ENCODE measurements at places on chromosomes 6 and 20.

DNA sequence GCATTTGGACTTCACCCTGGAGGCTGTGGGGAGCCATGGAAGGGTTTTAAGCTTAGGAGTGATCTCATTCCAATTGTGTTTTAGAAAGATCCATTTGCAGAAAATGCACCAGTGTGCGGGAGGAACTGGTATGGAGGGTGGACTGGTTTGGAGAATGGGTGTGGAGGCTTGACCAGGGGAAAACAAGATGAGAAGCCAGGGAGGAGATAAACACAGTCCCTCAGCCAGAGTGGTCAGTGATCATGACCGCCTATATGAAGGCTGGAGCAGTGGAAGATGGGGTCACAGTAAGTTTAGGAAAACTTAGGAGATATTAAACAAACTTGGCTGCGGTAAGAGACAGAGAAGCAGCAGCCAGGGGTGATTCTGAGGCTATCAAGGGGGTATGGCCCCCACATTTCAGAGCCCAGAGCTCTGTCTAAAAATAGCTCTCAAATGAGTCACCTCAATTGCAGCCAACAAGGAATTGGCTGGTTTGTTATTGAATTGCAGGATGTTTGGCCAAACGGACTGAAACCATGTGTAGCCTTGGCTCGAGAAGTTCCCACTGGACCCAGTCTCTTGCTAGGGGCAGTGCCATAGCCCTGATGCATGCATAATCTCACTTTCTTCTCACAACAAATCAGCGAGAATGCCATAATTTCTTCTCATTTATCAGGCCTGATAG, 159.9 kb upstream of the TOP1 start:
- no peak for DNase-seq

- no peak for DNase-seq
These were observed 304 bp downstream of the PBX2 start for GRCh38 chr6:32189742-32190053.

GRCh38 chr6:111399626-111400025, 83.4 kb downstream of the REV3L start:
- no peak for DNase-seq

DNA sequence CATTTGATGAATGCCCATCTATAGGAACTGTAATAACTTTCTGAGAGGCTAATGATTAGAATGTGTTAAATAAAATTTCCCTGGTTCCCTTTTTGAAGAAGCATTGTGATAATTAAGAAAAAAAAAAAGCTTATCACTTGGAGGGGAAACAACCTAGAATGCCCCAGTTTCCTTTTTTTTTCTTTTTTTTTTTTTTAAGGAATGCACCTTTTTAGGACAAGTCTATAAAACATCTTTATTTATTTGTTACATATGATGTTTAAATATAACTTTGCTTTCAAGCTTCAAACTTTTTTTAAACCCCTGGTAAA, 7.3 kb upstream of the MRPS10 start:
- no peak for DNase-seq

GRCh38 chr20:57316795-57317201, 12.8 kb upstream of the SPO11 start:
- DNase-seq: no peak

DNA sequence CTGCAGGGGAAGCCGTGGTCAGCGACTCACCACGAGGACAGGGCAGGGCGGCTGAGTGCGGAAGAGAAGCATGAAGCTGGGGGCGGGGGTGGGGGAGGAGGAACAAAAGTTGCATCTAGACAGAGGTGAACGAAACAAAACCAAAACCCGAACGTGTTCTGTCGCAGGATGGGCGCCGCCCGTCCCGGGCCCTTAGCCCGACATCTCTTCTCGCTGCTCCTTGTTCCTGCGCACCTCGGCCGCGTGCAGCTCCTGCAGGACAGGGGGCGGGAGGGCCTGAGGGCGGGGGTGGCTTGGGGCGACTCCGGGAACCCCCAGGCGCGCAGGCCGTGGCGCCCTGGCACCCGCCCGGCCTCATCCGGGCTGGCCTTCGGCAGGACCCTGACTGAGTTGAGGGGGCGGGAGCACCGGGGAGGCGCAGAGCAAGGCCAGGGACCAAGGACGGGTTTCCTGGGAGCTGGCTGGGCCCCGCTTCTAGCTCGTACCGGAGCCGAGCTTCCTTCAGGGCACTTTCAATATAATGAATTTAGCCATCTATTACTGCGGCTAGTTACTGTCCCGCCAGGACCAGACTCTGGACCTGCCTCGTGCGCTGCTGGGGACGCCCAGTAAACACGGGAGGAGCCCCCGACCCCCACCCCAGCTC, 12.0 kb downstream of the STMN3 start:
- DNase-seq: no peak

DNA sequence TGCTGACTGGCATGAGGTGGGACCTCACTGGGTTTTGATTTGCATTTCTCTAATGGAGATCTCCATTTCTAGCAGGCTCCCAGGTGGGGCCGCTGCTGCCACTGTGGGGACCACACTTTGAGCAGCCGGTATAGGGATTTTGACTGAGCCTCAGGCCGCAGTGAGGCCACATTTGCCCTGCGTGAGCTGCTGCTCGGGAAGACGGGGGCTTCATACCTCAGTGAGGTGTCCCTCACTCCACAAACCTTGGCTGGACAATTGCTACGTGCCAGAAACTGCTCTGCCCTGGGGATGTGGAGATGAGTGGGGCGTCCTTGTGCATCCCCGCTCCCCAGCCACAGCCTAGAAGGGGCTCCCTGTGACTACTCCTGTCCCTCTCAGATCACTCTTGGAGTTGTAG, 134.3 kb downstream of the ANKRD60 start:
- DNase-seq: no peak

- DNase-seq: peak; percentile 36
These were observed 113.3 kb downstream of the TASP1 start for GRCh38 chr20:13525225-13525940.

GRCh38 chr6:34207695-34208443, 28.8 kb upstream of the HMGA1 start:
- DNase-seq: no peak
